ENCODE measurements at places on chromosomes 12 and 14.

GRCh38 chr12:96880220-96880619 is 26.8 kb upstream of the NEDD1 start:
- no peak for DNase-seq

DNA sequence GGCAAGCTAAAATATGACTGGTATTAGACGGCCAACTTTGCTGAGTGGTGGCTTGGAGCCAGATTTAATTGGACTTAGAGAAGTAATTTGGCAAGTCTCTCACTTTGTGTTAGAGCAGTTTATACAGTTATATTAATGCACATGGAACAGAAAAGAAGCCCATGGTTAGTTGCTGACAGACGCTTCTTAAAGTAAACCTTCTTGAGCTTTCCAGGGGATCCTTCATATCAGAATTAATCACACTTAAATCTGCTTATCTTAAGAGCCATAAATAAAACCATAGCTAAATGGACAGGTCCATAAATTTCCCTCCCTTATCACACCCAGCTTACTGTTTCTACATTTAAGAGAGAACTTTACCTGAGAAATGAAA is 9.6 kb downstream of the GSG1 start:
- DNase-seq, result no peak

- DNase-seq, result no peak
These were observed 93.9 kb downstream of the DNAI7 start for GRCh38 chr12:25101092-25101445.

DNA sequence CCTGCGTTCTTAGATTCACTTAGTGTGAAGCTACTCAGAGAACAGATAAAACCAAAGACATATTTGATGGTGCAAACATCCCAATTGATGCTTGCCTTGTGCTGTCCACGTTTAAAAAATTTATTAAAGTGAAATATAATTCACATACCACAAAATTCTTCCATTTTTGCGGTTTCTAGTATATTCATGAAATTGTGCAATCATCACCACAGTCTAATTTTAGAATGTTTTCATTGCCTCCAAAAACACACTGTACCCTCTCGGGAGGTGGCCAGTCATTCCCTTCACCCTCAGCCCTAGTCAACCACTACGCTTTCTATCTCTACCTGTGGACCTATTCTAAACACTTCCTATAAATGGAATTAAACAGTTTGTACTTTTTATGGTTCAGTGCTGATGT is 1109.2 kb downstream of the FLRT2 start:
- no peak for DNase-seq

DNA sequence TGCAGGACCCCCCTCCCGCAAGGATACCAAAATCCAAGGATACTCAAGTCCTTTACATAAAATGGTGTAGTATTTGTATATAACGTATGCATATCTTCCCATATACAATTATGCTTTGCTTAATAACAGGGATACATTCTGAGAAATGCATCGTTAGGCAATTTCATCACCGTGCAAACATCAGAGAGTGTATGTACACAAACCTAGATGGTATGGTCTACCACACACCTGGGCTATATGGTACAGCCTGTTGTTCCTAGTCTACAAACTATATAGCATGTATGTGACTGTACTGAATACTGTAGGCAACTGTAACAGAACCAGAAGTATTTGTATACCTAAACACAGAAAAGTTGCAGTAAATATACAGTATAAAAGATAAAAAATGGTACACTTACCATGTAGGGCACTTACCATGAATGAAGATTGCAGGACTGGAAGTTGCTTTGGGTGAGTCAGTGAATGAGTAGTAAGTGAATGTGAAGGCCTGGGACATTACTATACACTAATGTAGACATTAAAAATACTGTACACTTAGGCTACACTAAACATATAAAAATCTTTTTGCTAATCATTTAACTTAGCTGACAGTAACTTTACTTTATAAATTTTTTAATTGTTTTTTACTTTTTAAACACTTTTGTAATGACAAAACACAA is 141.1 kb downstream of the SLC41A2 start:
- no peak for DNase-seq

DNA sequence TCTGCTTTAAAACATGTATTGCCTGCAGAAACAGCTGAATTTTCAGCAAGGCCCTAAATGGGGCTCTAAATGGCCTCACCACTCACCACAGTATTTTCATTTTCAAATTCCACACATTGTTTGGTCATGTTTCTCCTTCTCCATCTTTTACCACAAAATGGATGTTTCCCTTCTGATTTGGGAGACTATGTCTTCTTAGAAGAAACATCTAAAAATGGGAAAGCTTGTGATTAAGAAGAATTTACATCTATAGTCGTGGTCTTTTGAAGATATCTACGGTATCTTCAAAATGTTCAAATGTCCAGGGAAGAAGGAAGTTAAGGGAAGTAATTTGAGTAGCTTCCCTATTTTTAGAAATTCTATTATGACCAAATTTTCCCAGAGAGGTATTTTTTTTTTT is 20.7 kb upstream of the TUBA1C start:
- no peak for DNase-seq

DNA sequence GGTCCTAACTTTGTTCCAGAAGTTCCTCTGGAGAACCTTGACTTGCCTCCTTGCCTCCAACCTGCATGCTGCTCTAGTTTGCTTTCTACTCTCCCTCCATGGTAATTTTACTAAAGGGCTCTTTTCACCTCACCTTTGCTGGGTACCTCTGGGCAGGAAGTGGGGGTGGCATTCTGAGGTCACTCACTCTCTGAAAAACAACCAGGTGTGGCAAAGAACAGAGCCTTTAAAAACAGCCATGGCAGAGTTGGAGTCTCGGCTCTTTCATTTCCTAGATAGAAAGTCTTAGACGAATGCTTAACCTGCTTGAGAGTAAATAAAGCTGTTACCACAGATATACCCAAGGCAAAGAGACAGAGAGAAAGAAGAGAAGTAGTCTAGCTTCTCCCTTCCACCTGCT is 827.9 kb downstream of the BCL11B start:
- peak; percentile 60 for DNase-seq

DNA sequence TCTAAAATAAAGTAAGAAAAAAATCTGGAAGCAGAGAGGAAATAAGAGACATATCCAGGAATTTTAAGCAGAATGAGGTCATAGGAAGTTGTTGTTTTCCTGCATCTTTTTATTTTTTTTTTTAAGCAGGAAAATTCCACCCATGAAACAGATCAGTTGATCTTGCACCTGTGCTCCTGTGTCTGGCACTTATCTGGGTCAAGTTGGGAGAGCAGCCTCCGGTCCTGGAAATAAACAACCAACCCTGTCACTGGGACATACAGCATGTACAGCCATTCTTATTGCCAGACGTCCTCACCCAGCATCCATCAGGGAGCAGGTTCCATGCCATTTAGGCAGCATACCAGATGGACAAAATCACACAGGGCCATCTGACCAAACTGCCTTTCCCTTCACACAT is 266.0 kb upstream of the BTG1 start:
- no peak for DNase-seq

DNA sequence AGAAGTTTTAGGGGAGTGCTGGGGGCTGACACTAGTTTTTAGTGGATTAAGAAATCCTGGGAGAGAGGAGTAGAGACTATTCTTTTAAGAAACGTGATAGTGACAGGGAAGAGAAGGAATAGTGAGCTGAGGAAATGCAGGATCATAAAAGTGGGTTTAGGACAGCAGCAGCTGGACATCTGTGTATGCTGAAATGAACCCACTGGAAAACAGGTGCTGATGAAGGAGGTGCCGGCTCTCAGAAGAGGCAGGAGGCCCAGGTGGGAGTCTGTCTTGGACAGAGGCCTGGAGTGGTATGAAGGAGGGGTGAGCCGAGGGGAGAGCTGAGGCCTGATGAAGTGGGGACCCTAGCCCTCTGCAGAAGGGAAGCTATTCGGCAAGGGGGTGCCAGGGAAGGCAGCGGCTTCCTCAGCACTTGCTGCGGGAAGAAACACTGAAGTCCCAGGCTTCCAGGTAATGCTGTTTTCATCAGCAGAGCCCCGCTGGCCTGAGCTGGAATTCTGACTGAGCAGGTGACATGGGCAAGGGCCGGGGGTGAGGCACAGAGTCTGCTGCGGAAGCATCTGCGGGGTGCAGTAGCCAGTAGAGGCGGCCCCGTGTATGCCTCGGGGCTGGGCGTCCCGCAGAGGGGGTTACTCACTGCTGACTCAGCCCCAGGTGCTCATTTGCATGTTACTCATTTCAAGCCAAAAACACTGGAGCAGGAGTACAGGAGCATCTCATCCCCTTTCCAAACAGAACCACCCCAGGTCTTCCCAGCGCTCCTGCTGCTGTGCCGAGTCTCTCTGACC is 89.7 kb downstream of the TMCC3 start:
- no peak for DNase-seq

- no peak for DNase-seq
These were observed 21.0 kb downstream of the CNOT2 start for GRCh38 chr12:70264067-70264867.

GRCh38 chr12:186006-186625 is 27.8 kb downstream of the SLC6A12 start:
- DNase-seq, result no peak

- no peak for DNase-seq
These were observed 5.0 kb upstream of the PKP2 start for GRCh38 chr12:32901553-32901952.

DNA sequence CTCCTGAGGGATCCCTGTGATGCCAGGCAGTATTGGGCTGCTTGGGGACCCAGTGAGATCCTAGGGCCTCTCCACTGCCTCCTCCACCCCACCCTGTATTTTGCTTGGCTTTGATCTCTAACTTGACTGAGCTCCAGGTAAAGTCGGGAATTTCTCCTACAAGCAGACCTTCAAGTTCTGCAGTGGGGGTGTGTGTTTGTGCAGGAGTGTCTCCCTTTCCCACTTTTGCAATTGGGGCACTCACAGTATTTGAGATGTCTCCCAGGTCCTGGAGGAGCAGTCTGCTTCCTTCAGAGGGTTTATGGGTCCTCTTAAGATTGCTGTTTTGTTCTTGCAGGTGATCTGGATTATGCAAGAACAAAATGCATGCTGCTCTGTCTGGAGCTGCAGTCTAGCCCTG is 68.9 kb downstream of the ALG10B start:
- no peak for DNase-seq

- DNase-seq, result no peak
These were observed 12.1 kb downstream of the SERPINA1 start for GRCh38 chr14:94376108-94376975.

DNA sequence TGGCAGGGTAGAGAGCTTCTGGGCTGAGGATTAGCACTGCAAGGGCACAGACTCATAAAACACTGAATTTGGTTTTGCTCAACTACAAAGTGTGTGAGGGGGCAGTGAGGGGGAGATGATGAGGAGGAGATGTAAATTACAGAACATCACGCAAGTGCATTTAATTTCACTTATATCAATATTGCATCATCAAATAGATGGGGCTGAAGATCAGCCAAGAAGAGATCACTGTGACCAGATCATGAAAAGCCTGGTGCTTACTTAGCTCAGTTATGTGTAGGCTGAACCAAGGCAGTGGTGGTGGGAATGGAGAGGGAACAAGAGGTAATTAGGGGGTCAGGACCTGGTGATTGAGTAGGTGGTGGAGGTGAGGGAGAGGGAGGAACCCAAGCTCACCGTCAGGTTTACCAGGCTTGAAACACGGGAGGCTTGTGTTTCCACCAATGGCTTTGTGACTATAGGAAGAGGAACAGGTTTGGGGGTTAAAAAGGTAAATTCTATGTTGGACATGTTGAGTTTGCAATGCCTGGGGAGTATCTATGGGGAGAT is 11.3 kb downstream of the FOS start:
- DNase-seq, result no peak

DNA sequence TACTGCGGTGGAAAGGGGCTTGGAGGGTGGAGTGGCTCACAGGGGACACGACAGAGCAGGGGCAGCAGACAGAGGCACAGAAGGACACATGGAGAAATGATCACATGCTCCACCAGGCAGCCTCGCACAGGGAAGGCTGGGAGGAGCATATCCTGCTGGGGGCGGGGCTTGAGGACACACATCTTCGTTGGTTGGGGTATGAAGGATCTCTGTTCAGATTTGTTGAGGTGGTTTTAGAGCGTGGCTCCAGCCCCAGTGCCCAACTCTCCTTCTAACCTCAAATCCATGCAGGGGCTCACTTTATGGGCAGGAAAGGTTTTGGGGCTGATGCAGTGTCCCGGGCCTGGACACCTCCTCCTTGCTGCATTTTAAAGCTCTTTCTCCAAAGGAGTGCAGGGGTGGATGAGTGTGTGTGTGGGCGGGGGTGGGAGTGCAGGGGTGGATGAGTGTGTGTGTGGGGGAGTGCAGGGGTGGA is 733 bp upstream of the P3H3 start:
- peak; percentile 38 for DNase-seq

DNA sequence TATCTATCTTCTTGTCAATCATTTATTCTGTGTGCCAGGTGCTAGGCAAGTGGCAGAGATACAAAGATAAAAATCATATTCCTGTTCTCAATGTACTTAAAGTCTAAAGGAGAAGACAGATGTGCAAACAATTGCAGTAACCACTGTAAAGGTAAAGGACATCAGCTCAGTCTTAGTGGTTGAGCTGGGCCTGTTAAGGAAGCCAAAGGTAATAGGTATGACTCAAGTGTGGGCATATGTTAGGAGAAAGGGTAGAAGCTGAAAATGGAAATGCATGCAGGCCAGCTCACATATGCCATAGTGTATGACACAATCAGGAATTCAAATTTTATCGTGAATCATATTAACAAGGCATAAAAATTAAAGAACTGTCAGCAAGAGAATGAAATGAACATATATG is 49.8 kb downstream of the FAR2 start:
- no peak for DNase-seq

DNA sequence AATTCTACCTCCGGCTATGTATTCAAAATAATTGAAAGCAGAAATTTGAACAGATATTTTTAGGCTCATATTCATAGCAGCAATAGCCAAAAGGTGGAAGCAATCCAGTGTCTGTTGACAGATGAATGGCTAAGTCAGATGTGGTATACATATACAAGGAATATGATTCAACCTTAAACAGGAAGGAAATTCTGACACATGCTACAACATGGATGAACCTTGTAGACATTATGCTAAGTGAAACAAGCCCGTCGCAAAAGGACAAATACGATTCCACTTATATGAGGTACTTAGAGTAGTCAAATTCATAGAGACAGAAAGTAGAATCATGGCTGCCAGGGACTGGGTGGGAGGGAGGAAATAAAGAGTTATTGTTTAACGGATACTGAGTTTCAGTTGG is 331.6 kb downstream of the PCNX1 start:
- DNase-seq, result no peak

GRCh38 chr12:76549131-76549530 is 10.4 kb downstream of the OSBPL8 start:
- DNase-seq, result no peak

DNA sequence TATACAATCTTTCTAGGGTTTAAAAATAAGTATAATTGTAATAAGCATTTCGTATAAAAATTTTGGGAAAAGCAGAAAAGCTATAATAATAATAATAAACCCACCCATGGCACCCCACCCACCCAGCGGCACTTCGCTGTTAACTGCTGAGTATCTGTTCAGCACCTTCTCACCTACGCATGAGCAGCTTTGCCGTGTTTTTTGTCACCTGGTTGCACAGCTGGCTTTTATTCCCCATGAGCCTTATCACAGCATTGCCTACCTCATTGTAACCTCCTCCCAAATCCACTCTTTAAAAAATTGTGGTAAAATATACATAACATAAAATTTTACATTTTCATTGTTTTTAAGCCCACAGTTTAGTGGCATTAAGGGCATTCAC is 34.7 kb downstream of the CYP46A1 start:
- no peak for DNase-seq

Measured in CD4-positive, alpha-beta T cell treated with Interleukin-12 subunit alpha and Interleukin-12 subunit beta, for 1 hour (primary cell).